ENCODE measurements at places on chromosomes 4 and X. TPM values are rescaled to one million over a fixed set of nuclear protein-coding genes. Genes with fewer than 3 reads are reported as not detected.

NPY2R gene
- not detected for total RNA-seq

CLIC2 gene
- 0.17 TPM for total RNA-seq

MAGED4 gene
- total RNA-seq = not detected

CFP gene
- total RNA-seq = 0.53 TPM

XAGE1B gene
- total RNA-seq = not detected

HPSE gene
- total RNA-seq = 6.6 TPM

HERC5 gene
- total RNA-seq = 3.6 TPM

KIF4A gene
- 52.9 TPM for total RNA-seq

TIGD4 gene
- 0.70 TPM for total RNA-seq

STK32B gene
- not detected for total RNA-seq

DNA sequence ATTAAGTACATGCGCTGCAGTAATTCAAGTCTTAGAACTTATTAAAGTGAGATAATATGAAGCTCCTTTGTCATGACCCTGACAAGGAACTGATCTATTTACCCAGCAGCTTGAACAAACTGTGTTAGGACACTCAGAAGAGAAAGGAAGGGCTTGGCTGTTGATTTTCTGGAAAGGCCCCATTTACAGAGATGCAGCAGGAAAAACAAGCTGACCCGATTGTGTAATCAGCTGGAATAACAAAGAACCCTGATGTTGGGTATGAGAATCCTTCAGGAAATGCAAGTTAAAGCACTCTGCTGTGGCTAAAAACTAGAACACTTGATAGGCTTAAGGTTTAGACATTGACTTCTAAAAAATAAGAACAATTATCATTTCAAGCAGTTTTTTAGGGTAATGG is 64.8 kb downstream of the TBC1D9 start:
- DNase-seq = peak; percentile 46

- DNase-seq = no peak
These were observed 960.5 kb downstream of the CCSER1 start for GRCh38 chr4:91087743-91088142.

- DNase-seq = no peak
These were observed 1.3 kb downstream of the TCEAL8 start for GRCh38 chrX:103253608-103254007.

- no peak for DNase-seq
These were observed 992.7 kb upstream of the HS3ST1 start for GRCh38 chr4:12421364-12421763.

DNA sequence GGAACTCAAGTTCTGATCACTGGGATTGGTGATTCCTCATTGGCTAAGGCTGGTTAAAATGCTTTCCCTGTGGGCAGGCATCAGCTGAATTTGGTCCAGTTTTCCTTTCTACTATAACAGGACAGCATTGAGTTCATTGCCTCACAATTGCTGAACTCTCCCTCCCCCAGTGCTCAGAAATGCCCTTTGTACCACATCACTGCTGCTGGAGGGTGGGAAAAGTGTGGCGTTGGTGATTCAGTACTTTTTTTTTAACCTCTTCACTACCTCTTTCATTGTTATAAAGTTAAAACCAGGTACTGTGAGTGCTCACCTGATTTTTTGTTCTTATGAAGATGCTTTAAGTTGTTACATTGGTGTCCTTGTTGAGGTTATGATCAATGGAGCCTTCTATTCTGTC is 69.3 kb upstream of the IL2 start:
- DNase-seq = no peak

DNA sequence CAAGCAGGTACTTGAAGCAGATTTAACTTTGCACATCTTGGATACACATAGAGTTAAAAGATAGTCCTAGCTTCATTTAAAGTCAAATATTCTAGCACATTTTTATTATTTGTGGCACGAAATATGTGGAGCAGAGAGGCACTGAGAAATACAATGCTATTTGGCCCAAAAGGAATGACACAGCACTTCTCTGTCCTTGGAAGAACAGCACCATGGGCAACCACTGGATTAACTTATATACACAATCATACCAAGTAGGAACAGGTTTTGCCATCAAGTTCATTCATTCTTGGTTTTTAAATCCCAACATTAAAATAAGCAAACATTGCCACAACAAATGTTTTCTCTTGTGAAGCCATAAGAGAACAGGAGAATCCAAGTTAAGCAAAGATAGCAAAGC is 924 bp upstream of the ENAM start:
- DNase-seq = no peak

DNA sequence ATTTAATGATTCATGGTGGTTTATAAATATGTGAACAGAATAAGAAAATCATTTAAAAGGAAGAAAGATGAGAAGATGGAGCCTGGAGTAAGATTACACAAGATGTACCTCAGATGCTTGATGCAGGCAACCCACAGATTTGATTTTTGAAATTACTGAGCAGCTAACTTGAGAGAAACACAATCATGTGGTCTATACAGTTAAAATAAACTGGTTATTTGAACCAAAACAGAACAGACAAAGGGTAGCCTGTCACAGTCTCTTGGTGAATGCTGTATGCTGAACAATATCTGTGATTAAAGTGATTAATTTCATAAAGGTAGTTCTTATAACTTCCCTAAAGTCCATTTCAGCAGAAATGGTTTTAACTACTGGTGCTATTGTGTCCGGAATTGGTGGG is 4.2 kb downstream of the PI4K2B start:
- DNase-seq = no peak

DNA sequence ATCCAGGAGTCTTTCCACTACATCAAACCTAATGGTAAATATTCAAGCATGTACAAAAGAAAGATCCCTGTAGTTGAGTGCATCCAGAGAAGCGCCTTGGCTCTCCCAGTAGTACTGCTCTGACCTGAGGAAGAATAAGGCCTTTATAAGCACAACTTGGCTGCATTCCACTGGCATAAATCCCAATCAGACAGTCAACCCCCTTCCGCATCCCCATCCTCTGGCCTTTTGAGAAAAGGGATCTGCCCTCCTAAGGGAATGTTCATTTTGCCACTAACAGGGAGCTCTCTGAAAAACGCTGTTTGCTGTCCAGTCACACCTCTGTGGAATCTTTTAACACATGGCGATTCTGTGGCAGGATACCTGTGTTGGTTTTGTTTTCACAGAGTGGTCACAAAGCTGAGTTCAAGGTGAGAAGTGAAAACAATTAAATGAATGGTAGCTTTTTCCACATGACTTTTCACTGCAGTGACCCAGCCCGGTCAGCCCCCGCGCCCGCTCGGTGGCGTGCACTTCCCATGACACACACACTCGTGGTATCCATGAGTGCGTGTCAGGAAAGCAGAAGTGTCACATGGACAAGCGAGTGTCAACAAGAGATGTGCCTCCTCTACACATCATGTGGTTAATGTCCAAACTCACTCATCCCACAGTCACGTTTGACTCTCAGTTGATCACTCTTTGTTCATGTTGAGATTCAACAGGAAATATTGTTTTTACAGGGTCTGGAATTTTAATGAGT is 112.2 kb upstream of the ENPP6 start:
- no peak for DNase-seq

- DNase-seq = no peak
These were observed 13.0 kb upstream of the RHOH start for GRCh38 chr4:40183615-40184411.

DNA sequence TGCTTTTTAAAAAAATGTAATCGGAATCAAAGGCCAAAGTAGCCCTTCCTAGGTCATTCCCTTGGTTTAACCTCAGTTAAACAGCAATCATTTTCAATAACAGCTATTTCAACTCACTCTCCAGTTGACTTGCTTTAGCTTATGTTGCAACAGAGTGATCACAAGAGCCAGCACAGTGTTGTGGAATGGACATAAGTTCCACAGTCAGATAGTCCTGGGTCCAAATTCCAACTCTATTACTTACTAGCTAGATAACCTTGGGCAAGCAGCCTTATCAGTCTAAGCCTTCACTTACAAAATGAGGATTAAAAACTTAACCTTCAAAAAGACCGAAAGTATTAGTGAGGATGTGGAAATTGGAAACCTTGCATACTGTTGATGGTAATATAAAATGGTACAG is 9.2 kb upstream of the GPC3 start:
- DNase-seq = no peak

DNA sequence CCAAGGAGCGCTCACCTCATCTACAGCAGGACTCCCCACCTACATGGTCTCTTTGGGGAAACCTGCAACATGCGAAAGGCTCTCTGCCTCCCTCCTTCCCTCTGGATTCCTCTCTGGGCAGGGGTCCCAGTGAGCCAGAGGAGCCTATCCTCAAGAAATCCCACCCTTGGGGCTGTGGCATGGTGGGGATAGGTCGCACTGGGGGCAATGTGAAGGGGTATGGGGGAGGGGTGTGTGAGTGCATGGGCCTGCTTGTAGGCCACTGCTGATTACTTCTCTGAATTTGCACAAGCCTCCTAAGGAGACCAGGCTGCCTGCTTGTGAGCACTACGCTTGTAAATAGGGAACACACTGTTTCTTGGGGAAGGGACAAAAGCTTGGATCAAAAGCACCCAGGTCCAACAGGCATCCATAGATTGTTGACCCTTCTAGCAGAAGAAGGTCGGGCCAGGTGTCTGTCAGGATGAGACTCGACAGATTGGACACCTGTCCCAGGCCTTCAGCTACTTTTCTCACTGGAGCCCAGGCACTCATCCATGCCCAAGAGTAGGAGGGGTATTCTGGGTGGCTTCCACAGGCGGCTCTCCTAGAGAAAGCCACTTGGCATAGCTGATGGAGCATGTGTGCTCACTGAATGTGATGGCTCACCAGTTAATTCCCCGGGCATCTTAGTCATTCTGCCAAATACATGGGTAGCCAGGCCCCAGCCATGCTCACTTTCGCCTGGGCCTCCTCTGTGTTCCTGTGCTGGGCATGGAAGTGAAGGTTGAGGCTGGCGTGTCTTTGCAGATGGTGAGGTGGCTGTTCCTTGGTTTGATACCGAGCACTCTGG is 75.0 kb downstream of the NBDY start:
- no peak for DNase-seq

GRCh38 chrX:127649011-127649410 is 403.2 kb downstream of the ACTRT1 start:
- DNase-seq = no peak

- no peak for DNase-seq
These were observed 181.1 kb upstream of the SMIM31 start for GRCh38 chr4:164572877-164573279.

- no peak for DNase-seq
These were observed 443.0 kb downstream of the GPM6A start for GRCh38 chr4:175369087-175369486.

DNA sequence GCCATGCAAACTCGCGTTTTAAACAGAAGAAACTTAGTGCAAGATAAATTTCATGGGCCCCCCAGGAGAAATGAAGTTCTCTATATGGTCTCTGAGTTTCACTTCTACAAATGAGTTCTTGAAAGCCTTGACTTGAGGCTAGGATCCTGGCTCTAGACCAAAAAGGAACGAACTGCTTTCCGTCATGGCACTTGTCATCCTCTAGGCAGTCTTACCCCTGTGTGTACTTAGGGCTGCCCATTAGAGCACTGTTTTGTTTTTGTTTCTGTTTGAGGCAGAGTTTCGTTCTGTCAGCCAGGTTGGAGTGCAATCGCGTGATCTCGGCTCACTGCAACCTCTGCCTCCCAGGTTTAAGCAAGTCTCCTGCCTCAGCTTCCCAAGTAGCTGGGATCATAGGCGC is 29.0 kb downstream of the RNF4 start:
- no peak for DNase-seq

GRCh38 chr4:7660176-7661039 is 225.7 kb upstream of the PSAPL1 start:
- DNase-seq = no peak

DNA sequence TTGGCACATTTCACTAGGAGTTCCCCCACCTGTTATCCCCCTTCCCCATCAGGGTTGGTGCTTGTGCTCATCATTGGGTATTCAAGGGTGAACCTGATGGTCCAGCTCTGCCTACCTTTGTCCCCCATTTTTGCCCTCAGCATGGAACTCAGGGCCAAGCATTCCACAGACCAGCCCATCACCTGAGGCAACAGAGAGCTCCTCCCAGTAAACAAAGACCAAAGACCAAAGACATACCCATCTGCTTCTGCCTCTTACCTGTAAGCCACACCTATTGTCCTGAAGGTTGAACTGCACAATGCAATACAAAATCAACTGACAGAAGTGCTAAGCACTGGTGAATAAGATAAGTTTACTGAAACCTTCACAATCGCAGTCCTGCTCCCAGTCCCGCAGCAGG is 237.5 kb downstream of the PAPSS1 start:
- no peak for DNase-seq

DNA sequence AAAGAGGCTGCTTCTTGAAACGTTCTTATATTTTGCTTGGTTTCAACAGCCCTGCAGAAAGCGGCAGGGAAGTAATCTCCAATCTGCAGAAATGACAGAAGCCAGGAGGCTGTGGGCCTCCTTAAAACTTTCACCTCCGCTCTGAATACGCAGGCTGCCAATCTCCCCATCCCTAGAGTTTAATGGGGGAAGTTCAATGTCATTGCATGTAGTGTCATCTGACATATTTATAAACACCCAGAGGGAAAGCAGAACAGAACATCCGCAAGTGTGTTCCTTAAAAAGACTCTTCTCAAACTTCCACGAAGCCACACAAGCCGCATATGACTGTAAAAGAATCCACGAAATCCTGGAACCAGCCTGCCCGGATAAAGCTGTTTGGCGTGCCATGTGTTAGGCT is 148.8 kb upstream of the TBL1X start:
- DNase-seq = no peak

GRCh38 chr4:7192252-7193029 is at the start of gene SORCS2:
TSS of gene SORCS2 (plus strand) at chr4:7192538.
- peak; percentile 82 for DNase-seq

DNA sequence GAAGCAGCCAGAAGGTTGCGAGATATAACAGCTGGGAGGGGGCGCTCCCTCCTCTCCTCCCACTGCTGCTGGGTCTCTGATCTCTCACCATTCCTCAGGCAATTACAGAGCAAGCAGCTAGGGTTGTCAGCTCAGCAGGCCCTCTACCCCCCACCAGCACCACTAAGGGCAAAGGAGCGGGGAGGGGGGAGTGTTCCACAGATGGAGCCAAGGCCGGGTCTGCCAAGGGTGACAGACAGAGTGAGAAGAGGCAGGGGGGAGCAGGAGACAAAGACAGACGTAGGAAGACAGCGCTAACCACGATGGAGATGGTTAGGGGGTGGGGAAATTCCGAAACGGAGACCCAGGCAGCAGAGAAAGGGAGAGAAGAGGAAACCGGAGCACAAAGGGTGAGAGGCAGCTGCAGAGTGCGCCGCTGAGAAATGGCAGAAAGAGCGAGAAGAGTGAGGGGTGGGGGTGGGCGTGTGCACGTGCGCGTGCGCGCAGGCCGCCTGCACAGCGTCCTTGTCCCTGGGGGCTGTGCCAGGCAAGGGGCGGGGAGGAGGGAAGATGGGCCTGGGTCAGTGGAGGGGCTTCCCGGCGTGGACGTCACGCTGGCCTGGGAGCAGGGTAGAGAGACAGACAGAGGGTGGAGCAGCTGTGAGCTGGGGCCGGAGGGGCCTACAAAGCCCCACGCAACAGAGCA is 6.9 kb downstream of the L1CAM start:
- no peak for DNase-seq

All from PC-9 (cell line).